Stimulated activated CD4-positive, alpha-beta T cell treated with anti-CD3 and anti-CD28 coated beads, TNF-alpha, amount 100 ng/mL, for 24 hours (primary cell): ENCODE measurements at places on chromosomes 12 and 14.

DNA sequence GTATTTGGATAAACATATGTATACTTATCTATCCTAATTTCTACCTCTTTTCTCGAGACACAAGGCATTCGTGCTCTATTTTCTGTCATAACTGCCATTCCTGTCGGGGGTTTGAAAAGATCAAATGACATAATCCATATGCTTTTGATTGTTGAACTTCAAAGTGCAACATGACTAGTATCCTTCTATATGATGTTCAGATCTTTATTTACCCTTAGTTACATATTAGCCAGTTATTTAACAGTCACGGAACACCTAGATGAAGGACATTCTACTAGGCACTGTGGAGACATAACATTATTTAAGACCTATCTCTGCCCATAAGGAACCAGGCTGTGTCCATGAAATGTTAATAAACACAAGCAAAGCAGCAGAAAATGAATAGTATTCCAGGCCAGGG lies 11.2 kb upstream of the GRIN2B start:
- no peak for DNase-seq

GRCh38 chr12:131133994-131134393 lies 180.3 kb downstream of the ADGRD1 start:
- DNase-seq = no peak

DNA sequence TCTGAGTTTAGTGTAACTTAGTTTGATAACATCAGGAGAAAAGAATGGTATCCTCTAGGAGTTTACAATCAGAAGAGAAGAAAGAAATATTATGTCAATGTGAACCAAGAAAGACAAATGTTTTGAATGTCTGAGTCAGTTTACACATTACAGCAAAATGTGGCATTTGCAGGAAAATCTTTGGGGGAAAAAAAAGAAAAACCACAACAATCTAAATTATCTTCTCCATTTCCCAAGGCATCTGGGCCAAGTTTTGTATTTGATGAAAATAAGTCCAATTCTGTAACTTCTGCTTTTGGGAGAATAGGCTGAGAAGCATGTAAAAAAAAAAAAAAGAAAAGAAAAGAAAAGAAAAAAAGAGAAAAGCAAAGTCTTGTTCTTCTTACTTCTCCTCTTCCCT lies 58.8 kb upstream of the FLRT2 start:
- no peak for DNase-seq

DNA sequence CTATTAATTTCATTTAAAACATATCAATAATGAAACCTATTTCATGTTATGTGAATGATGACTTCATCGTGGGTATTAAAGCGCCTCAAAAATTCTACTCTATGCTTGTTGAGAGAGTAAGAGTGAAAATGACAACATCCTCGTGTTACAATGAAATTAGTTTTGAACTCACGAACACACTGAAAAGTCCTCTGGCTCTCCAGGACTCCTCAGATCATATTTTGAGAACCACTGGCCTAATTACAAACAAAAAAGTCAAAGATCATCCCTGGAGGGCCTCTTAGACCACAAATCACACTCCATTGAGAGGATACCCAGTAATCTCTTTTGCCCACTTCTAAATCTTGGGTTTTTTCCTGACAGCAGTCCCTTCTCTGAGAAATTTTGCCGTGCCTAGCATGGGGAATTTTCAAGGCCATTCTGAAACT lies 19.1 kb downstream of the DAAM1 start:
- no peak for DNase-seq

GRCh38 chr12:111298582-111299436 lies 70.1 kb downstream of the PHETA1 start:
- peak; percentile 13 for DNase-seq

DNA sequence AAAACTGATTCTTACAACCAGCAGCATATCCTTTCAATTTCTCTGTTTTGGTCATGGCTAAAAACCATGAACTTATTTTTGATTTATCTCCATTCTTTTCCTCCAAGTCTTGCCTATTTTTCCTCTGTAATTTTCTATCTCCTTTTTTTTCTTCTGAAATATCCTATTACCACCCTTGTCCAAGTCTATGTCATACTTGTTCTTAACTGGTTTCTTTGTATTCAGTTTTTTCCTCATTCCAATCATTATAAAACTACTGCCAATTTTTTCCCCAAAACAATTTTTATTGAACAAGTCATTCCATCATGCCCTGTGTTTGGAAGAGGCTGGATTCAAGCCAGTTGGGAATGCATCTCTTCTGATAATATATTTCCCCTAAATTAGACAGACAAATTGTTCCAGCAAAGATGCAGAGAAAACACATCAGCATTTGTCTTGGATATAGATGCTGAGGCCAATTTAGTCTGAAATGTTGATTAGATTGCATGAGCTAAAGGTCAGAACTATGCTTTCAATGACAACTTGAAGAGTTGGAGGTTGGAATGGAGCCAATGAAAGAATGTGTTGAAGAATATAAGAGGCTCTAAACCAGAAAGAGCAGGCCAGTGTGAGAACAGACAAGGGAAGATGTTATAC lies 30.7 kb downstream of the OTOGL start:
- DNase-seq = no peak

- no peak for DNase-seq
These were observed 29.1 kb upstream of the ADAM20 start for GRCh38 chr14:70563869-70564268.
